ENCODE measurements at places on chromosomes 1 and 21.

DNA sequence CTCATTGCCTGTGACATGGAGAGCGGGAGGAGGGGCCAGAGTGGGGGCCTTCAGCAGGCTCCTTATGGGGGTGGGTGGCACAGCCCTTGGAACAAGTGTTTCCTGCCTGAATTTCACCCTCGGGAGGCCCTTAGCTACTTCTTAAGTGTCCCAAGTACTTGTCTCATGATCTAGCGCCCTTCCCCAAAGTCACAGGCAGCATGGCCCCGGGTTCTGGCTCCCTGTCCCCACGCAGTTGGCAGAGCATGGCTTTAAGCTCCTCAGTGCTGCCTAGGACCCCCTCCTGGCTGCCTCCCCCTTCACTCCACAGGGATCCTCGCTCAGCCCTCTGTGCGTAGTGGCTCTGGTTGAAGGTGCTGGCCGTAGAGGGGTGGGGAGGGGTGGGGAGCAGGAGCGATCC lies 197.2 kb downstream of the CAMTA1 start:
- peaks cover 2% of the 10 kb centered on the region for H3K27me3 ChIP-seq
- H3K27ac ChIP-seq, result no peak overlapping the region
- no peak overlapping the region for H3K4me3 ChIP-seq
- no peaks in the 10 kb centered on the region for H3K36me3 ChIP-seq
- no peak for DNase-seq

- no peak overlapping the region for H3K27ac ChIP-seq
- H3K4me3 ChIP-seq, result no peak overlapping the region
- no peak for DNase-seq
- H3K27me3 ChIP-seq, result peaks cover 19% of the 10 kb centered on the region
- H3K36me3 ChIP-seq, result no peaks in the 10 kb centered on the region
- peaks cover 2% of the 10 kb centered on the region for H3K4me1 ChIP-seq
Measured at GRCh38 chr21:36510911-36511310, 31.0 kb upstream of the CLDN14 start.

DNA sequence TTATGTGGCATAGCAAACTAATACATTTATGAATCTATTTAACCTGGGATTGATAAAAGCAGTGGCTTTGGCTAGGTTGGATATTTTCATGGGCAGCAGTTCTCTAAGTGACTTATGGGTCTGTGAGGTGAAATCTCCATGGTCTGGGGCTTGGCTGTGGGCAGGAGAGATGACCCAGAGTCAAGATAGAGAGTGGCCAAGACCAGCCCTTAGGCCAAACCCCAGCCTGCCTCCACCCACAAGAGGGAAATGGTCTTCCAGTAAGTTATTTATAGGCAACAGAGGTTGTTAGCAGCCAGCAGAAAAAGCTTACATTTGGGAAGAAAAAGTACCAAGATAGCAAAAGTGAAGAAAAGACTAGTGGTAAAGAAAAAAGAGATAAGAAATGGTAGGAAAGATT lies 61.4 kb downstream of the SLC35F3 start:
- H3K27me3 ChIP-seq, result no peaks in the 10 kb centered on the region
- no peak overlapping the region for H3K4me3 ChIP-seq
- no peak for DNase-seq
- no peaks in the 10 kb centered on the region for H3K4me1 ChIP-seq
- no peak overlapping the region for H3K27ac ChIP-seq

DNA sequence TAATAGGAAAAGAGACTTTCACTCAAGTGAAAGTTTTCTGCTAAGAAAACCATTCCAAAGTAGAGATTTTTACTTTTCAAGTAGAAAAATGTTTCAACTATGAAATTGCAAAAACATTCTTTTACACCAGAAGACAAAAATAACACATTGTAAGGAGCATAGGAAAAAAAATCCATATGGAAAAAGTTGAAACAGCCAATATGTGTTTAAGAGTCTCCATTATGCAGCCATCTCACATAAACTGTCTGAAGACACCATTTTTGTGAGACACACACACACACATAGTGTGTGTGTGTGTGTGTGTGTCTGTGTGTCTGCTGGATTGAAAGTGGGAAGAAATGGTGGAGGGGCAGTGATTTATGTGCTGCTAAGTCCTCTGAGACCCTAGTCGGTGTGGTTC lies 162.1 kb downstream of the HHAT start:
- H3K4me3 ChIP-seq, result no peak overlapping the region
- H3K27me3 ChIP-seq, result no peaks in the 10 kb centered on the region
- H3K27ac ChIP-seq, result no peak overlapping the region
- H3K36me3 ChIP-seq, result no peaks in the 10 kb centered on the region
